ENCODE measurements at places on chromosomes 1 and 21.

DNA sequence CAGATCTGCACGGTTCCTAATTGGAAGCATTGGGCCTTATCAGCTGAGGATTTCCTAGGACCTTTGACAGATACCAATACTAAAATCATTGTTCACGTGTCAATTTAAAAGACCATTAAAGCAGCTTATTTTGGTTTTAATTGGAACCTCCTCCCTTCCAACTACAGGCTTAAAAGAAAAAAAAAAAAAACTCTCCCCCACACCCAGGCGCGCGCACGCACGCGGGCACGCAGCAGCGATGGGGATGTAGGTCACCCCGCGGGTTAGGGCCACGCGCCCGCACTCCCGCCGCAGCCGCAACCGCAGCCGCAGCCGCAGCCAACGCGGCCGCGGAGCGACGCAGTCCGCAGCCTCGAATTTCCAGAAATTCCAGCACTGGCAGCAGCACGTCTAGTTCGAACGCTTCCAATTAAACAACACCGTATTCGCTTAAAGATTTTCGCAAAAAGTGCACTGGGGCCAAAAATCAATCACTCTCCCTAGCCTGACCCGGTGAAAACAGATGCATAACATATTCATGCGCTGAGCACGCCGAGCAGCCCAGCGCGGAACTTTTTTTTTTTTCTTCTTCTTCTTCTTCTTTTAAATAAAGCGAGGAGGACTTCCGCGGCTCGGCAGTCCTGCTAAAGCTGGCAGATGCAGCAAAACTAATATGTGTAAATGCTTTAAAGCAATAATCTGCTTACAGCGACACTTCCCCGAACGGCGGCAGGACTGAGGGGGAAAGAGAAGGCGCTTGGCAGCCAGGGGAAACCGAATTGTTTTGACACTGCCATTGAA lies 13.3 kb upstream of the BARHL2 start:
- no peak for DNase-seq

DNA sequence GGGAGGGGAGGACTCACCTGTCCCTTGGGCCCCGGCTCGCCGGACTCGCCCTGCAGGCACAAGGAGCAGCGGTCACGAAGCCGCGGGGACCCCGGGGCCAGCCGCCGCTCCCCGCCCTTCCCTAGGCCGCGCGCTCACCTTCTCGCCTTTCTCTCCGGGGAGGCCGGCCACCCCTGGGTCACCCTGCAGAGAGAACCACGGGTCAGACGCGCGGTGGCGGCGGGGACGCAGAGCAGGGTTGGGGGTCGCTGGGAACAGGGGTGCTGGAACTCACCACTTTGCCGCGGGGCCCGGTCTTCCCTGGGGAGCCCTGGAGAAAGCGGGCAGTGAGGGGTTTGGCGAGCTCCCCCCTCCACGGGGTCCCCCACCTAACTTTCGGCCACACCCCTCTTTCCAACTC lies 13.3 kb downstream of the COL9A2 start:
- DNase-seq = no peak

GRCh38 chr1:48200166-48200900 lies 22.2 kb upstream of the SLC5A9 start:
- no peak for DNase-seq

- DNase-seq = no peak
These were observed 90.1 kb downstream of the TMEM53 start for GRCh38 chr1:44584167-44584566.

GRCh38 chr21:41367301-41367944 lies 5.6 kb downstream of the MX2 start:
- DNase-seq = no peak

- DNase-seq = no peak
These were observed 2132.1 kb downstream of the NCAM2 start for GRCh38 chr21:23130308-23130707.

GRCh38 chr1:83583351-83584014 lies 415.4 kb downstream of the TTLL7 start:
- no peak for DNase-seq

All from lower leg skin (tissue), 4 donors.